ENCODE measurements at places on chromosomes 1 and 21.

DNA sequence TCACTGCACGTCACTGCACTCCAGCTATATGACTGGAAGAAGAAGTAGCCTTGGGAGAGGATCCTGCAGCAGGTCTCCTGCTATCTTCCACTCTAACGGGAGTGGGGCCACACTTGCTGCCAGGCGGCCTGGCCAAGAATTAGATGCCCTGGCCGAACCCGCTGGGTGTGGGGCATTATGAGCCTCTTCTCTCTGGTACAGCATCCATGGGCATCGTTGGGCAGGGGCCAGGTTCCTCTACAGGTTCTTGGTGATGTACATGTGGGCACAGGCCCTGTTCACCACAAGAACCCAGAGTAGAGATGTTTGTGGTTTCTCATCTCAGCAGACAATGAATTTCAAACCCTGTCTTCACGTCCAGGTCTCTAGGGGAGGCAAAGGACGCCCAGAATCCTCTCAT, 370.5 kb downstream of the NPHP4 start:
- DNase-seq = no peak

- DNase-seq = peak; percentile 32
Observed at GRCh38 chr21:19767546-19767945, 1230.7 kb upstream of the NCAM2 start.

- DNase-seq = no peak
Observed at GRCh38 chr1:23600283-23600682, 41.0 kb upstream of the ID3 start.

DNA sequence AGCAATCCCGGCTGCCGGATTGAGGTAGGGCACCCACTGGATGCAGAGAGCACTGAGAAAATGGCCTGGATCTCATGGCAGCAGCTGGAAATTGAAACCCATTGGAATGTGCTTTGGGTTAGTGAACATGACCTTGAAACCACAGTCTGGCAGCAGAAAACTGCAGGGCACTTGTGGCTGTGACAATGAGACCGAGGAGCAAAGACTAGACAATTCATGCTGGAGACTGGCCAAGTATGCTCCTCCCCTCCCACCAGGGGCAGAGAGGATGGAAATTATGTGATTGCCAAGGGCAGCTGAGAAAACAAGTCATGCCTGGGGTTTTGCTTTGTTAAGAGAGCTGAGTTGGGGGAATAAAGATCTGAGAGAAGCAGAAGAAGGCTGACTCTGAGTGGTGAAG, 60.7 kb downstream of the ZNF697 start:
- DNase-seq = peak; percentile 35

- DNase-seq = peak; percentile 85
Observed at GRCh38 chr1:2271211-2271721, 43.1 kb downstream of the SKI start.
